ENCODE measurements at places on chromosomes 1 and 21.

DNA sequence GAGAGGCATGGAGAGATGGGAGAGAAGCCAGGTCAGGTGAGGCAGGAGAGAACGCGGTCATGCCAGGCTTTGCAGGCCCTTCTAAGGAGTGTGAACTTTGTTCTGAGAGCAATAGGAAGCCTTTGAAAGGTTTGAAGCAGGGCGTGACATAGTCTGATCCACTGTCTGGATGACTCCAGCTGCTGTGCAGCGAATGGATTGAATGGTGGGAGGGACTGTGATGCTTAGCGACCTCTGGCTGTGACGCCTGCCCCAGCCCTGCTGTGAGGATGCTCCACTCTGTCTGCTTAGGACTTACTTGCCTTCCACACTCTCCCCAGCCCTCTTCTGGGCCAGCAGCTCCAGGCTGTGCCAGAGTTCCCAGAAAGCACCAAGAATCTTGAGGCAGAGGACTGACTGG lies 41.8 kb upstream of the POU3F1 start:
- no peak overlapping the region for H3K27ac ChIP-seq
- no peaks in the 10 kb centered on the region for H3K27me3 ChIP-seq
- H3K4me1 ChIP-seq = no peaks in the 10 kb centered on the region
- H3K36me3 ChIP-seq = no peaks in the 10 kb centered on the region

- H3K4me3 ChIP-seq = no peak overlapping the region
- no peak overlapping the region for H3K27ac ChIP-seq
- no peaks in the 10 kb centered on the region for H3K36me3 ChIP-seq
- peaks cover 2% of the 10 kb centered on the region for H3K27me3 ChIP-seq
- H3K4me1 ChIP-seq = no peaks in the 10 kb centered on the region
These were observed 15.8 kb upstream of the SDHB start for GRCh38 chr1:17069452-17070162.

GRCh38 chr1:11558276-11558675 lies 79.3 kb downstream of the DISP3 start:
- H3K27ac ChIP-seq = no peak overlapping the region
- H3K27me3 ChIP-seq = peaks cover 21% of the 10 kb centered on the region

- no peak overlapping the region for H3K27ac ChIP-seq
- no peaks in the 10 kb centered on the region for H3K4me1 ChIP-seq
- H3K4me3 ChIP-seq = no peak overlapping the region
- no peaks in the 10 kb centered on the region for H3K27me3 ChIP-seq
- DNase-seq = no peak
These were observed 189.4 kb downstream of the COP1 start for GRCh38 chr1:176017722-176018121.

DNA sequence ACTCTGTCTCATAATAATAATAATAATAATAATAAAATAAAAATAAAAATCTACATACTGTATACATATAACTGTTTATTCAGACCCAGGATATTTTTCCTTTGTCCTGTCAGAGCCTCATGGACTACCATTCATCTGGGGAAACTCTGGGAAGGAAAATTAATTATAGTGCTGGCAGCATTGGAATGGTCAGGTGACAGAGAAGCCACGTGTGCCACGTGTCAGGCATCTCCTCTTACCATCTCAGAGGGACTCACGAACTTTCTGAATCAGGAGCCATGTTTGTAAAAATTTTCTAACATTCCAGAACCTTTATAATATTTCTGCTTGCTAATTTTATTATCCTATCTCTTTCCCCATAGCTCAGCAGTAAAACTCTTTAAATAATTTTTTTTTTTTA lies 97.8 kb upstream of the HNRNPU start:
- no peaks in the 10 kb centered on the region for H3K36me3 ChIP-seq
- no peak for DNase-seq
- no peak overlapping the region for H3K27ac ChIP-seq
- H3K4me1 ChIP-seq = peaks cover 4% of the 10 kb centered on the region
- H3K4me3 ChIP-seq = no peak overlapping the region

DNA sequence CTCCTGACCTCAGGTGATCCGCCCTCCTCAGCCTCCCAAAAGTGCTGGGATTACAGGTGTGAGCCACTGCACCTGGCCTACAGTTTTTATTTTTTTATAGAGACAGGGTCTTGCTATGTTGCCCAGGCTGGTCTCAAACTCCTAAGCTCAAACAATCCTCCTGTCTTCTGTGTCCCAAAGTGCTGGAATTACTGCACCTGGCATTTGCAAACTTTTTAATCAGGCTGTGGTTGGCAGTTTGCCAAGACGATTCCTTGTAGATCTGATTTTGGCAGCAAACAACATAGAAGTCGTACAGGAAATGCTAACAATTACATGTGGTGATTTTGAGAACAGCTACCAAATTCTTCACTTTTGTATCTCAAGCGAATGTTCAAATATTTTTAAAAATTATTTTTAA lies 10.1 kb downstream of the RBP7 start:
- H3K27me3 ChIP-seq = peaks cover 2% of the 10 kb centered on the region
- H3K36me3 ChIP-seq = no peaks in the 10 kb centered on the region
- H3K4me3 ChIP-seq = no peak overlapping the region
